AG20443 (cell line): ENCODE measurements at places on chromosomes 7 and 10.

GRCh38 chr10:70582793-70583668 lies 19.5 kb downstream of the PRF1 start:
- DNase-seq = no peak

GRCh38 chr7:151869455-151869854 lies 7.5 kb downstream of the PRKAG2 start:
- no peak for DNase-seq

- DNase-seq = no peak
These were observed 259.7 kb downstream of the DNAJB6 start for GRCh38 chr7:157596471-157596870.

- DNase-seq = no peak
These were observed 20.6 kb downstream of the DNAJB6 start for GRCh38 chr7:157357129-157358040.
